Cerebellar nuclear complex (tissue), 1 donor: ENCODE measurements at places on chromosomes 7 and 10.

- DNase-seq: no peak
Measured at GRCh38 chr7:26372704-26373103, 81.0 kb downstream of the SNX10 start.

DNA sequence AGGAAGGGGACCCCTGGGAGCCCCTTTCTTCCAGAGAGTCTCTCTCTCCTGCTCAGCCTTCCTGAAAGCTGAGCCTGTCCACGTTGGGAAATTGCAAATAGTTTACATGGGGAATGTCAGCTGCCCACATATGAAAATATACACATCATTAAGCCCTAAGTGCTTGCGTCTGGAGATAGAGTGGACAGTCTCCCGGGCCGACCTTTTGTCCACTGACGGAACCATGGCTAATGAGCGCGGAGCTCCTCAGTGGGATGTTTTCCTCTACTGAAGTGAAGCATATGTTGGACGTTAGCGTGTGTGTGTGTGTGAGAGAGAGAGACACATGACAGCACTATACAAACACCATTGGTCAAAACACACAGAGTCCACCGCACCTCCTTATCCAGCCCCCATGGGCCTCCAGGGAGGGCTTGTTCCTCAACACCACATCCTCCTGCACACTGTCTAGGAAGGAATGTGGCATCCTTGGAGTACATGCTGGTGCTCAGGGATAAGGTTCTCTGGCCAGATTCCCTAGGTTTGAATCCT lies 128.4 kb downstream of the RGS10 start:
- no peak for DNase-seq

DNA sequence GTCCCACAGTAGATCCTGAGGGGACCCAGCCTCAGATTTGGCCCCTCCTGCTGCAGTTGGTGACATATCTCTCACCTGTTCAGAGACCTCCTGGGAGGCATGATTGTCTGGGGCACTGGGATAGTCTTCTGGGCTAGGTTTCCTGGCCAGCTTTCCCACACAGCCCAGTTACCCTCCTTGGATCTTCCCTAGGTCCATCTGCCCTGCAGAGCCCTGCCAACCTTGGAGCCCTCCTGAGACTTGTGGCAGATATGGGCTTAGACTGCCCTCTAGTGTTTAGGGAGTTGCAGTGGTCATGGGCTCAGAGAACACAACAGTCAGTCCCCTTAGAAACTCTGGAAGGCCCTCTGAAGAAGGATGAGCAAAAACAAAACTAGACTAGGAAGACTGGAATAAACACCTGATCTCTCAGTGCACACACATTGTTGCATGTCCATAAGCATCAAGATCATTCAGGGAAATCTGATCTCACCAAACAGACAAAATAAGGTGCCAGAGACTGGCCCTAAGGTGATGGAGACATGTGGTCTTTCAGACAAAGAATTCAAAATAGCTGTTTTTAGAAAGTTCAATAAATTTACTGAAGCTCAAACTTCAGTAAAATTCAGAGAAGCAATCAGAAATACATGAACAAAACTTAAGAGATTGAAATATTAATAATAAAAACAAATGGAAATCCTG lies 324.6 kb downstream of the ATRNL1 start:
- no peak for DNase-seq

DNA sequence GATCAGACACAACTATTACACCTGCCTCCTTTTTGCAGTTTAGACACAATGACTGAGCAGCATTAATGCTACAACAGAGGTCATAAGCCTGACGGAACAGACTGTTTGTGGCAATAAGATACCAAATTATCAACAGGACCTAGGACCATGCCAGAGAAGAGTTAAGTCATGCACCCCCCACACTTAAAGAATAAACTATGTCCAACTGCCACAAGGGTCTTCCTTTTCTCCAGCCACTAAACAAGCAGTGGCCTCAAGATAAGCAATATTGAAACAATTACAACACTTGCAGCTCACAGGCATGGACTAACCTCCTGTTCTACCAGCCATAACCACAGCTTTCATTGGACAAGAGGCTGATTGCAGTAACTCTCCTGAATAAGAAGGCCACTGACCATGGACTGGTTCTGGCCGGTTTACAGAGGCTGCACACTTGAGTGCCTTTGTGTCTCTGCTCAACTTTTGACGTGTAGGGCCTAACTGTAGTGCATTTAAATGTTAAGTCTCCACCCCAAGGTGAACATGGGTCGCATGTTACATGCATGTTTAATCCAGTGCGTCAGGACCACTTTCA lies 104.4 kb downstream of the STRA8 start:
- DNase-seq: no peak

- DNase-seq: no peak
Measured at GRCh38 chr7:107937531-107937930, 46.5 kb downstream of the DLD start.

- no peak for DNase-seq
Measured at GRCh38 chr7:5693529-5693928, 87.9 kb downstream of the RNF216 start.

- no peak for DNase-seq
Measured at GRCh38 chr7:159231017-159231416, 86.3 kb upstream of the VIPR2 start.

DNA sequence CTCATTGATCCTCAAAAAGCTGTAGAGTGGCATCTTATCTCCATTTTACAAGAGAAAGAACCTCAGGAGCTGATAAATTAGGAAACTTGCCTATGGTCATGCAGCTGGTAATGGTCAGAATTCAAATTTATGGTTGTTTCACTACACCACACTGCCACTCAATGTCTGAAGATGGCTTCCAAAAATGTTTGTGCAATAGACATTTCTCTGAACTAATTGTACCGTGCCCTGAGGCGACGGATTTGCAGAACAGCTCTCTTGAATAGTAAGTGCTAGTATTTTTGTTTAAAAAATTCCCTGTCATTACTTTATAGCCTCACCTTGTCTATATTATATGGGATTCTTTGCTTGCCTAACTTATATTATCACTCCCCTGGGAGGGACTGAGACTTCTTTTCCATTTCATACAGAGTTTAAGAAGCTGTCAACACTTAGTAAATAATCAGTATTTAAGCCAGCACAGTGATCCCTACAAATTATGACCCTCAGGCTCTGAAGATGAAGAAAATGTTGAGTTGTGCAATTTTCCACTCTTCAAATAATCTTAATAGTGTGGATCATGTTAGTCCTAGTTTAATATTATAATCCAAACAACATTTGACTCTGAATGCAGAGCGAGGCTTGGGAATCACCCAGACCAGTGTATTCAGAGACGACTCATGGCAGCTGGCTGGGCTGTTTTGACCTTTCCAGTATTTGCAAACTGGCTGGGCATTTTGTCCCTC lies 346.6 kb downstream of the PTEN start:
- no peak for DNase-seq

DNA sequence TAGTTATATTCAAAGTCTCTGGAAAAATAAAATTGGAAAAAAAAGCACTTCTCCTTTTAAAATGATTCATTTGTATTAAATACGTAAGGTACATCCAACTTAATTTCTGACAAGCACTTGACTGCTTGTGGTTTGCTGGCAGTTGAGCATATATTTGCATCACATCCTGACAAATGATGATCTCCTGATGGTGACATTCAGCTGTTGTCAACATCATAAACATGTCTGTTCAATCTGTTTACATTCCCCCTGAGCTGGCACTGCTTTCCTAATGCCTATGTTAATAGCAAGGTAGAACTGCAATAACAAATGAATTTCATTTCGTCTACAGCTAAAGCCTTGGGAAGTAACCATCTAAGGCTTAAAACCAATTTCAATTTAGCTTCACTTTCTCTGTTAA lies 24.4 kb downstream of the TSPAN12 start:
- no peak for DNase-seq

DNA sequence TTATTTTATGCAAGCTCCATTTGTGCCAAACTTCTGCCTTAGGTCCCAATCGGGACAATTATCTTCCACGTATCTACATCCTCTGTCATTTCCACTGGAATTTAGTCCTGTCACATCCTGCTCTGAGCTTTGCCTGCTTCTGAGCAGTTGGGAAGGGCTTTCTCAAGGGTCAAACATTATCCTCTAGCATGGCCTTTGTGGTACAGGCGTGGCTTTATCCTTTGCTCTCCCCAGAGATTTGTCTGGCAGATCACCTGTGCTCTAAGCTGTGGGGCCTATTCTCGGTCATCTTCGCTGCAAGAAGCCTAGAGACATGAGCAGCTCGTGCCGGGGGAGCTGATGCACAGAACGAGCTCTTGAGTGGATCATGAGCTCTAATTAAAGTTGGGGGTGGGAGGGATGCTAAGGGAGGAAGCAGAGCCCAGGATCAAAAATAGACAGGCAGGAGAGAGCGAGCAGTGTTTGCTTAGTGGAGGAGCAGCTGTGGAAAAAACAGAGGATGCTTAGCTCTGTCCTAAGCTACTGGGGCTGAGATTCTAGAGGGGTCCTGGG lies 19.8 kb upstream of the TMEM273 start:
- DNase-seq: no peak

DNA sequence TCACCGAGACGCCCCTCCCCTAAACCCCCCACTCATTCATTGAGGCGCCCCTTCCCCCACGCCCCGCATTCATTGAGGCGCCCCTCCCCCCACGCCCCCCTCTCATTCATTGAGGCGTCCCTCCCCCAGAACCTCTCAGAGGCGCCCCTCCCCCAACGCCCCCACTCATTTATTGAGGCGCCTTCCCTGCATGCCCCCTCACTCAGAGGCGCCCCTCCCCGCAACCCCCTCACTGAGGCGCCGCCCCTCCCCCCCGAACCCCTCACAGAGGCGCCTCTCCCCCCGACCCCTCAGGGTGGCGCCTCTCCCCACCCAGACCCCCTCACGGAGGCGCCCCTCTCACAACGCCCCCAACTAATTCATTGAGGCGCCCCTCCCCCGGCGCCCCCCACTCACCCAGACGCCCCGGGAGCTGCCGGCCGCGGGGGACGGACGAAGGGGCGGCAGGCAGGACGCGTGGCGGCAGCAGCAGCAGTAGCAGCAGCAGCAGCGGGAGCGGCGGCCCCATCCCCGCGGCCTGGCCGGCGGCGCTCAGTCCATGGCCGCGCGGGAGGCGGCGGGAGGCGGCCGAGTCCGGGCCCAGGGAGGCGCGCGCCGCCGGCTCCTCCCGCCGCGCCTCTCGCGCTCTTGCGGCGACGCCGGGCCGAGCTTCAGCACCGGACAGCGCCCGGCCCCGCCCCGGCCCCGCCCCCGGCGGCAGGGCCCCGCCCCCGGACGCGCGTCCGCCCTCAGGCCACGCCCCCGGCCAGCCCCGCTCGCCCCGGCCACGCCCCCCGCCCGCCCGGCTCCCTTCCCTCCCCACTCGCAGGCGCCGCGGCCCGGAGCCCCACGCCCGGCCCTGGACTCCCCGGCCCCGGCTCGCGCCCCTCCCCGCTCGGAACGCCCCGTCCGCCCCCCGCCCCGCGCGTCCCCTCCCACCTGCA lies at the start of gene PTPRN2:
PTPRN2 (minus strand) TSS at position 662 of the 923 bp plus-strand sequence.
- DNase-seq: no peak

GRCh38 chr7:79285756-79286155 lies 167.7 kb downstream of the MAGI2 start:
- no peak for DNase-seq

- DNase-seq: no peak
Measured at GRCh38 chr7:66950763-66951162, 29.7 kb downstream of the TMEM248 start.

DNA sequence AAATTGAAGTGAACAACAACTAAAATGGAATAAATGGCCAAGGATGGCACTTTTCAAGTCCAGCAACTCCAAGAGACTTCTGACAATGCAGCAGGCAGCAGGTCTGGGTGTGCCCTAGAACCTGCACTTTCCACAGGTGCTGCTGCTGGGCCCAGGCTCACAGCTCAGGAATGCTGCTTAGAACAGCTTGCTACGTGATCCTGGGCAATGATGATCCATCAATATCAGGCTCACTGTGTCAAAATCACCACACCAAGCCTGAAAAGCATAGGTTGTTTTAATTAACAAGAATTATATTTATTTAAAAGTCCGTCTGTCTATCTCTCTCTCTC lies 148.4 kb downstream of the TNS3 start:
- DNase-seq: no peak

GRCh38 chr10:11882646-11883375 lies 59.7 kb downstream of the PROSER2 start:
- DNase-seq: no peak

DNA sequence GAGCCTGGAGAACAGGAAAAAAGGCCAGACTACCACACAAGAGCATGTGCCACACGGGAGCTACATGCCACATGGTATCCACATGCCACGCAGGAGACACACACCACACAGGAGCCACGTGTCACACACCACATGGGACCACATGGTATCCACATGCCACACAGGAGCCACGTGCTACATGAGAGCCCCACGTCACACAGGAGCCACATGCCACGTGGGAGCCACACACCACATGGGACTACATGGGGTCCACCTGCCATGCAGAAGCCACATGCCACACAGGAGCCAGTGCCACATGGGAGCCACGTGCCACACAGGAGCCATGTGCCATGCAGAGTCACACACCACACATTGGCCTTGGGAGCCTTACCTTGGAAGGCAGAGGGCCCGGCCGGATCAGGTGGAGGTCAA lies 244.4 kb upstream of the PPP2R2D start:
- no peak for DNase-seq

- no peak for DNase-seq
Measured at GRCh38 chr10:86968994-86969355, 693 bp downstream of the ADIRF start.

- no peak for DNase-seq
Measured at GRCh38 chr10:80966326-80966986, 428.8 kb downstream of the SH2D4B start.

DNA sequence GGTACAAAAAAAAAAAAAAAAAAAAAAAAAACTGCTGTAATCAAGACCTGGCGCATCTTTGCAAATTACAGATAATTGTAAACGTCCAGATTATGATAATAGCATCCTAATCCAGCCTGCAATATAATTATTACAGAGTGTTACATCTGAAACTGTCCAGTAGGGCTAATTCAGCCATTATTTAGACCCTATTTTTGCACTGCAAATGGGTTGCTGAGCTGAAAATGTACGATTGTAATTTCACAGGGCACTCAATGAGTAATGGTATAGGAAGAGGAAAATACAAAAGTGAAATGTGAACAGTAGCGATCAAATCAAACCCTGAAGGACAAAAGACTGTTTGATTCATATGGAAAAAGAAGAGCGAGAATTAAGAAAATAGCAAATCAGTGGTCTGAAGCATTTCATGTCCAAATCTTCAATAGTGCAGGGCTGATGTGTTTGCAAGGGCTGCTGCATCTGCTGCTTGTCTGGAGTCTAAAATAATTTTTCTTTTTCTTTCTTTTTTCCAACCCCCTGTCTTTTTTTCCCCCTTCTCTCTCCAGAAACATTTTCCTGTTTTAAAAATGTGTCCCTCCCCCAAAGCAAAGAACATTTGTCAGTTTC lies 8.9 kb downstream of the DLX6 start:
- no peak for DNase-seq

DNA sequence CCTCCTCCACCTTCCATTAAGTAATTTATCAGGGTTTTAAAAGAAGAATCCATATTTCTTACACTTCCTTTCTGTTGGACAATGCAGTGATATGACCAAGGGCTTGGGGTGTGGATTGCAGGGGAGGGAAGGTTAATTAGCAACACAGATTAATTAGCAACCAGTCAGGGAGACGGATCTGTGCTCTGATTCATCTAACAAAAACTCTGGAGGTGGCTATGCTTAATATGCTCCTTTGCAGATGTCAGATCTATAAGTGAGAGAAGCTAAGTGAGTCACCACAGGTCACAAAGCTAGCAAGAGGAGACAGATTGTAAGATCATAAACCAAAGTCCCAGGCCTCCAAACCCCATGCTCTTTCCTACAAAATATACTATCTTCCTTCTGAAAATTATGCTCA lies 178.8 kb upstream of the ITGB1 start:
- no peak for DNase-seq

GRCh38 chr10:83142074-83142563 lies 997.2 kb upstream of the GHITM start:
- no peak for DNase-seq
